ENCODE measurements at places on chromosomes 16 and 17.
A peak's percentile ranks its signal among the peaks of the same experiment; 100 is the strongest.

GRCh38 chr16:52312716-52313115 is 234.2 kb downstream of the TOX3 start:
- DNase-seq: no peak

GRCh38 chr17:45246861-45247428 is 14.9 kb downstream of the SPATA32 start:
- no peak for DNase-seq

GRCh38 chr16:67767953-67768352 is 38.4 kb downstream of the RANBP10 start:
- peak; percentile 28 for DNase-seq

DNA sequence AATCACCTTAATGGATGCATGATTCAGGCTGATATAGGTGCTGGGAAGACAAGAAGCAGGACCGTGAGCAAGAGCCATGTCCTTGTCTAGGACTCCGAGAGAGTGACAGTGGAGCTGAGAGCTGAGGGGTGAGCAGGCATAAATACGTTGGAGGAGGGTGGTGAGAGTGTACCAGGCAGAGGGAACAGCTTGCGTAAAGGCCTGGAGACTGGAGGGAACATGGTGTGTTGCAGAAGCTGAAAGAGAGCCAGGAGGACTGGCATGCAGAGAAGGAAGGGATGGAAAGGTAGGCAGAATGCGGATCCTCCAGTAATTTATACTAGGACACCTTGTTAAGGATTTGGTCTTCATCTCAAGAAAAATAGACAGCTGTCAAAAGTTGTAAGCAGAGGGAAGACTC is 653.2 kb downstream of the HS3ST4 start:
- DNase-seq: no peak

GRCh38 chr17:332023-332422 is 20.6 kb downstream of the RPH3AL start:
- no peak for DNase-seq

DNA sequence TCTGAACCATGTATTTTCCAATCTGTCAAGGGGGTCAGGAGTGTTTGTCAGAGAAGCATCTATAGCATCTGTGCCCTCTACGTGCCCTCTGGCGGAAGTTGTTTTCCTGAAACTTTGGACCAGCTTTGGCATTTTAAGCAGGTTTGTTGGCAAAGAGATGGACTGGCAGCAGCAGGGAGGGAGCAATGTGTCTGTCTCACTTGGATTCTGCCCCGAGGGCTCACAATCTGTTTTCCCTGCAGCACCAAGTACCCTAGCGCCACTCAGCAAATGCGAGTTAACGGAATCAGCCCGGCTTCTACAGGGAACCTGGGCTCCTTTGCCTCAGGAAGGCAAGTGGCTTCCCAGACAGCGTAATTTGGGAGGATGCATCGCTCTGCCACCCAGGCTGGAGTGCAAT is 17.4 kb downstream of the DUSP14 start:
- no peak for DNase-seq

- DNase-seq: no peak
Observed at GRCh38 chr17:56290101-56290801, 137.0 kb downstream of the ANKFN1 start.

GRCh38 chr17:15966879-15967248 is 21.9 kb downstream of the ADORA2B start:
- DNase-seq: no peak

DNA sequence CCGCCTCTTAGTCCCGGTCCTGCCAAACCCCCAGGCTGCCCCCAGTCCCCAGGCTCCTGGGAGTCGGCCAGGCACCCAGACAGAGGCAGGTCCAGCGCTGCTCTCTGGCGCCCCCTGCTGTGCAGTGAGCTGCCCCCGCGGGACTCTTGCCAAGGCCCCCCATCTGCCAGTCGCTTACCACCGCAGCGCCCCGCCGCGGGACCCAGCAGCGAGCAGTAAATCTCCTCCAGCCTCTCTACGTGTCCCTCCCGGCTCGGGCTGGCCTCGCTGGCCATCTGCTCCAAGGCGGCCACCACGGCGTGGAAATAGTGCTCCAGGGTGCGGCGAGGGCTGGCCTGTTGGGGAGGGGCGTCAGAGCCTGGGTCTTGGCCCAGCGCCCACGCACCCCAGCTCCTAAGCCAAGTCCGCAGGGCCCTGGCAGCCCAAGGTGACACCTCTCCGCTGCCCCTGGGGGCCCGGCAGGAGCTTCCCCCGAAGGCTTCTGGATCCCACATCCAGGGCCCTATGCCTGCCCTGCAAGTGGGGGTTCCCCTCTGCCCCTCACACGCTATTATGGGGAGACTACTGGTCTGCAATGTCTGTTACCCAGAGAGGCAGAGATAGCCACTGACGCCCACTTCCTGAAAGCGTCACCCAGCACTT is 33.7 kb upstream of the MFSD6L start:
- DNase-seq: no peak

GRCh38 chr16:74605332-74605731 is 1.6 kb downstream of the GLG1 start:
- DNase-seq: no peak
